ENCODE measurements at places on chromosomes 7 and 10.

DNA sequence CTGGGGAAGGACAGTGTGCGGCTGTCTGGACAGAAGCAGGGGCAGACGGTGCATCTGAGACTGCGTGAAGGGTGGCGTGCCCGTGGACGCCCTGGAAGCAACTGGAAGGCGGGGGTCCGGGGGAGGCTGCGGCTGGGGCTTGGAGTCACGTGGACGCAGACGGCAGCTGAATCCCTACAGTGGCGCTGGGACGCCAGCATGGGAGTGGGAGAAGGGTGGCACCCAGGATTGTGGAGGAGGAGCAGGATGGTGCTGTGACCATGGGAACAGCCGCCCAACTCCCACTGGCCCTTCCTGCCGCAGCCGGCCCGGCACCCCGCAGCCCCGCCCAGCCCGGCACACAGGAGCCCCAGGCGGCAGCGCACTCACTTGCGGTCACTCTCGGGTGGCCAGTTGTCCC, 9.7 kb downstream of the INTS1 start:
- no peak for DNase-seq

DNA sequence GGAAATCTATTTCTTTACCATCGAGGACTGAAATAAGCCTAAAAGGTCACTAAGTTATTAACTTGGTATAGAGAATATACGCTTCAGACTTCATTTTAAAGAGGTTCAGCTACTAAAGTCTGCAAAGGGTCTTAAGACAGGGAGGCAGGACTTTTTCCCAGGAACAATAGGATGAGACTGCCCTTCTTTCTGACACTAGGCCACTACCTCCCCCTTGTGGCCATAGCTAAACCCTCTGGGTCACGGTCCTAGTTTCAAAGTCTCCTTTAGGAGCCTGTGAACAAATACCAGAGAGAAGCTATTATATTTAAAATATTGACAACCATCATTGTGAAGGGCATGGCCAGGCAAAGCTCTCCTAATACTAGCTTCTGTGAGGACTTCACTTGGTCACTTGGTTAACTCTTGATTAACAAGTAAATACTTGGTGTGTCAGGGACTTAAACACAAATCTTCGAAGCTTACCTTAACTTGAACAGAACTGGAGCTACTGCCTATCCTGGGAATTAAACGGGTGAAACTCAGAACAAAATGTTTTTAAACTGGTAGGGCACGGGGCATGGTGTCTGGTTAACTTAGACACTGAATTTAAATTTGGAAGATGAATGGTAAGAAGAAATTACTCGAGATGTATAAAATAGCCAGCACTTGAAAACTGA, 75.6 kb downstream of the CCDC6 start:
- DNase-seq, result no peak

DNA sequence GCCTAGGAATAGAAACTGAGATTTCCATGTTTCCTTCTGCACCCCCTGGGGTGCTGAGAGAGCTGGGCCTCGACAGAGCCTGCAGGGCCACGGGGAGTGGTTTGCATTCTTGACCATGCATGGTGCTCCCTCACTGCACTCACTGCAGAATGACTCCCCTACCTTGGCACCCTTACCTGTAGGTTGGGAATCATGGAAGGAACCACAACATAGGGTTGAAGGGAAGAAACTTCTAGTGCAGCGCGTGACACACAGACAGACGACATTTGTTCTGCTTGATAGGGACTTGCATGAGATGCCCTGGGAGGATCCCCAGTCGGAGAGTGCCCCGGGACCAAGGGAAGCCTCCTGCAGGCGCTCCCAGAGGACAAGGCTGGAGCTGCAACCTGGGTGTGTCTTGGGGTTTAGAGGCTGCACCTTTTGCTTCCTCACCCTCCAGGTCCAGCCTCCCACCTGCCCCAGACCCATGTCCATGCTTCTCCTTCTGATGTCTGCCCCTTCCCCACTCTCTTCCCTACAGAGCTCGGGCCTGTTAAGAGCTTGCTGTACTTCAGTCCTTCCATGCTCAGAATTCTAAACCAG, 245.2 kb downstream of the ABCA13 start:
- no peak for DNase-seq

- no peak for DNase-seq
Observed at GRCh38 chr7:132142006-132142405, 434.3 kb downstream of the PLXNA4 start.

DNA sequence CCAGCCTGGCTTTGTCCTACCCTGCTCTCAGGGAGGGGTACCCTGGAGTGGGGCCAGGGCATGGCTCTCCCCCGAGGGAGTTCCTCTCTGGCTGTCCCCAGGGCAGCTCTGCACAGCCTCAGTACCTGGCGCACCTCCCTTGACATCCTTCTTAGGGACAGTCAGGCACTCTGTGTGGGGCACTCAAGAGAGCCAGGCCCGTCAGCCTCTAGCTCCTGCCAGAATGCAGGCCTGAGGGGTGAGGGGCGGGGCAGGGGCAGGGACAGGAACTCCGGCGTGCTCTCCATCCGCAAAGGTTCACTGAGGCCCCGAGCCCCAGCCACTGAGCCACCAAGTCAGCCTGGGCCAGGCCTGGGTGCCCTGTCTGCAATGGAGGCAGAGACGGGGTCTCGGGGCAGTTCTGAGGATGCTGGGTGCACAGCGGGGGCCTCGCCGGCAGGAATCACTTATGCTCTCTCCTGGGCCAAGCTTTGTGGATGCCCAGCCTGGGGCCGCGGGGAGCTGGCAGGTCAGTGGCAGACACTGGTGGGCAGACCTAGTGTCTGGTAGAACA, 10.1 kb downstream of the LIMK1 start:
- DNase-seq, result no peak

DNA sequence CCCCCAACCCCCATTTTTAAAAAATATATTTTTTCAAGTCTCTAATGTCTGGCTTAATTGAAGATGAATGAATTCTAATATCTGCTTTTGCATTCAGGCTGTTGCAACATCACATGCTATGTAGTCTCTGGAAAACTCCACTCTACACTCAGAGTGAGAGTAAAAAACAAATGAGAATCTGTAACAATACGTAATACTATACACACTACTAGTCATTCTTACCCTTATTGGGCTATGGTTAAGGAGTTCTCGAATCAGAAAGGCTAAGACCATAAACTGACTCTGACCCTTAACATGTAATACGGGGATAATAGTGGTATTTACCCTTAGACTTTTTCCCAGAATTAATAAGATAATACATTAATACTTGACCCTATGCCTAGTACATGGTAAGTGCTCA, 42.9 kb upstream of the TMEM168 start:
- no peak for DNase-seq
